ENCODE measurements at places on chromosomes 6 and 20. TPM values are rescaled to one million over a fixed set of nuclear protein-coding genes. Genes with fewer than 3 reads are reported as not detected.

DNA sequence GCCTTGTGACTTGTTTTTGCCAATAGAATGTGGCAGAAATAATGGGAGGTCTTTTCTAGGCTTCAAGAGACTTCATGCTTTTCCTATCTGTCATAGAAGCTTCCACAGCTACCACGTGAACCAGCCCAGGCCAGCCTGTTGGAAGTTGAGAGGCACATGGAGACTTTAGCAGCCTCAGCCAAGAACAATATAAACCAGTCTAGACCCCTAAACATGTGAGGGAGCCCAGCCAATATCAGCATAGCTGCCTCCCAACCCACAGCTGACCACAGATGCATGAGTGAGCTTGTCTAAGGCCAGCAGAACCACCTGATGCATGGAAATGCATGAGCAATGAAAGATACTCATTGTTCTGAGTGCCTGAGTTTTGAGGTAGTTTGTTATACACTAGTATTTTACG lies 540.7 kb upstream of the BTBD3 start:
- peaks cover 2% of the 10 kb centered on the region for H3K27me3 ChIP-seq
- no peaks in the 10 kb centered on the region for H3K36me3 ChIP-seq
- peaks cover 36% of the 10 kb centered on the region for H3K4me1 ChIP-seq
- DNase-seq, result no peak

The GTSF1L gene
- total RNA-seq, result not detected

The GLP1R gene
- not detected for total RNA-seq

The ANGPT4 gene
- 0.35 TPM for total RNA-seq

DNA sequence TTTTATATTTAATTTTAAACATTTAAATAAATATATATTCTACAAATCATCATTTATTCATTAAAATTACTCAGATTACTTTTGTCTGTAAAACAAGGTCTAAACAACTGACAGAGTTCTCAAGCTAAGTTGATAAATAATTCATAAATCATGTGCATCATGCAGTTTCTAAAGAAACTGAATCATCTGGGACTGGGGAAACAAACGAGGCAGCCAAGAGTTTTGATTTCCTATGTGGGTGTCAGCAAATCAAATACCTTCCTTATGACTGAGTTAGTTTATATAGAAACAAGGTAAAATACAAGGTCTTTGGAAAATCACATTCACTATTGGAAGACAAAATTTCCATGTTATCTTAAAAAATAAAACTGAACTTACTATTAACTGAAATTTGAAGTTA lies 149.9 kb upstream of the BEND6 start:
- no peak for DNase-seq
- no peaks in the 10 kb centered on the region for H3K36me3 ChIP-seq
- H3K27ac ChIP-seq, result peak overlapping the region; percentile 6
- no peak overlapping the region for H3K4me3 ChIP-seq

DNA sequence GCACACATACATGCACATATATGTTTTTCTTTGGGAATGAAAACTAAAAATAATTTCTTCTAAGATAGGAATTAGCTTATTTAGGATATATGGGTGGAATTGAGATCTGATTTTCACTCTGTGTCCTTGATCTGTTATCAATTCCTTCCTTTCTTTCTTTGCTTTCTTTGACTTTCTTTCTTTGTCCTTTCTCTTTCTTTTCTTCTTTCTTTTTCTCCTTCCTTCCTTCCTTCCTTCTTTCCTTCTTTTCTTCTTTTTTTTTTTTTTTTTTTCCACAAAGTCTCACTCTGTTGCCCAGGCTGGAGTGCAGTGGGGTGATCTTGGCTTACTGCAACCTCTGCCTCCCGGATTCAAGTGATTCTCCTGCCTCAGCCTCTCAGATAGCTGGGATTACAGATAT lies 28.1 kb downstream of the PCMT1 start:
- H3K4me1 ChIP-seq, result peaks cover 5% of the 10 kb centered on the region
- DNase-seq, result no peak
- peaks cover 16% of the 10 kb centered on the region for H3K36me3 ChIP-seq
- H3K27ac ChIP-seq, result no peak overlapping the region
- no peak overlapping the region for H3K4me3 ChIP-seq
- H3K27me3 ChIP-seq, result no peaks in the 10 kb centered on the region

All from mesothelial cell of epicardium (in vitro differentiated cells).